ENCODE measurements at places on chromosomes 12 and 14. TPM values are rescaled to one million over a fixed set of nuclear protein-coding genes. Genes with fewer than 3 reads are reported as not detected.

The C3AR1 gene
- total RNA-seq = not detected

The LIN7A gene
- total RNA-seq = 11.9 TPM

The NUP37 gene
- 73.8 TPM for total RNA-seq

The RBMS2 gene
- 6.1 TPM for total RNA-seq
